ENCODE measurements at places on chromosomes 11 and 22.

DNA sequence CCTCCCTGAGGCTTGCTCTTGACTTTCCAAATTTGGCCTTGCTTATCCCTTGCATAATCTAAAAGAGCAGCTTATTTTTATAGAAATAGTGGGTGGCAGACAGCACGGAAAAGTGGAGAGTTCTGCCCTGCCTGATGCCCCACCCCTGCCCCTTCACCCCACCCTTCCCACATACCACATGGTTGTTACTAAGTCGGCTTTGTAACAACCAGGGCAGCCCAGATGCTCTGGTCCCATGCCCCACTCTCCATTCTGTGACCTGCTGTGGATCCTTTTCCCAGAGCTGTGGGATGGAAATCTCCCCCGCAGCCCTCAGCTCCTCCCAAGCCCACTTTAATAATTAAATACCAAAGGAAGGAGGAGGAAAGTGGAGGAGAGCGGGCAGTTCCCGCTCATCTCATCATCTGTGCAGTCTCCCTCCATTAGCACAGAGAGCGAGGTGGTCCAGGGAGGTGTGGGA lies 10.9 kb downstream of the MRGPRF start:
- DNase-seq = no peak

DNA sequence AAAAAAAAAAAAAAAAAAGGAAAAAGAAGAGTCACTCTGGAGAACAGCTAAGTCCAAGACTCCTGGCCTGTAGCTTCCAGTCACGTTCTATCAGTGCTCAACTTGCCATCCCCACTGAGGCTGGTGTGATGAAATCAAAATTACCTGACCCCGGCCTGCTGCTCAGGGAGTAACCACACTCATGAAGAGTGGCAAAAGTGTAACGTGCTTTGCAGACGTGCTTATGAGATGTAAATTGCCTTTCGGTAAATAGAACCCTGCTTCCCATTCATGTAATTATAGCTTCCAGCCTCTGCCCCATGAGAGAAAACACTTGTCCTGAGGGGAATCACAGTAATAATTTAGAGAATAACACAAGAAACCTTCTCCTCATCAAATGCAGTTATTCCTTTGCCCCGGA lies 28.2 kb upstream of the CHKA start:
- DNase-seq = no peak

DNA sequence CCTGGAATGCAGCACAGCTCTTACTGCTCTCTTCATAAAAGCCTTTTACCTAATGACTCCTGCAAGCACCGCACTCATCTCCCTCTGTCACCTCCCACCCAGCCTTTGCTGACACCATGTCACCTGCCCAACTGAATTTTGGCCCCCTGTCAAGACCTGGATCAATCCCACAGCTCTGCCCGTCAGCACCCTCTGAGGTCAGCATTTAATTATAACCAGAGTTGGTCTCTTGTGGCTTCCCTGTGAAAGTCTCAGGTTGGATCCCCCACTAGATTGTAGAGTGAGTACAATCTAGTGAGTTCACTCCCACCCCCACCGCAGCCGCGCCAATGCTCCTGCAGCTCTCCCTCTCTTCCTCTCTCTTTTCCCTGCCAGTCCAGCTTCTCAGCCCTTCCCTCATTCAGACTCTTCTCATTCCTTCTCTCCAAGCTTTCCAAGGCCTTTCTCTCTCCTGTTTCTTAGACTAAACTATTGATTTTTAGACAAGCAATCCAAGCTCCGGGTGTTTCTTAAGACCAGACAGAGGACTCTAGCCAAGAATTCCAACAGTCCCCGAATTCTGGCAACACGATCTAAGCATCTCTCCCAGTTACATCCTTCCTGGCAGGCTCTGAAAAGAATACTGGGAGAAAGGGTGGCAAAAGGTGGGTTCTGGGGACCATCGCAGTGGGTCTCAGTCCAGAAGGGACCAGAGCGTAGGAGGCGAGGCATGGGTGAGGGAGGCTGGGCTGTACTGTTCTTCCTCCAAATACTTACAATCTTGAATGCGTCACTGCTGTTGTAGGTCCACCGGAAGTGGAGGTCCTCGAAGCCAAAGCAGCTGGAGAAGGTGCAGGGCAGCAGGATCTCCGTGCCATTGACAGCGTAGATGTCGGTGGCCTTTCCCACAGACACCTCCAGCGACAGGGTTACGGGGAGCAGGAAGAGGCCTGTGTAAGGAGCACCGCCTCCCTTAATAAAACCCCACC lies 8.0 kb downstream of the SCN4B start:
- no peak for DNase-seq

DNA sequence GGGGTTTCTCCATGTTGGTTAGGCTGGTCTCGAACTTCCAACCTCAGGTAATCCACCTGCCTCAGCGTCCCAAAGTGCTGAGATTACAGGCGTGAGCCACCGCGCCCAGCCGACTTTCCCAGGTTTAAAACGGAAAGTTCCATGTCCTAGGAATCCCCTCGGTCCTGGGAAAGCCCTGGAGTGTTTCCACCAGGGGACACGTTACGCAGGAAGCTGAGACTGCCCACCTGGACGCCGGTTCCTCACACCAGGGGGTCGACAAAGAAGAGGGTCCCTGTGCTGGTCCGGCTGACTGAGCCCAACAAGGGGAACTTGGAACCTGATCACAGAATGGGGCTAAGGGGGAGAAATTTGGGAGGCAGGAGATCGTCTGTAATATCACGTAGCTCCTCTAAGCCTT lies 3.5 kb upstream of the B4GALNT4 start:
- no peak for DNase-seq

DNA sequence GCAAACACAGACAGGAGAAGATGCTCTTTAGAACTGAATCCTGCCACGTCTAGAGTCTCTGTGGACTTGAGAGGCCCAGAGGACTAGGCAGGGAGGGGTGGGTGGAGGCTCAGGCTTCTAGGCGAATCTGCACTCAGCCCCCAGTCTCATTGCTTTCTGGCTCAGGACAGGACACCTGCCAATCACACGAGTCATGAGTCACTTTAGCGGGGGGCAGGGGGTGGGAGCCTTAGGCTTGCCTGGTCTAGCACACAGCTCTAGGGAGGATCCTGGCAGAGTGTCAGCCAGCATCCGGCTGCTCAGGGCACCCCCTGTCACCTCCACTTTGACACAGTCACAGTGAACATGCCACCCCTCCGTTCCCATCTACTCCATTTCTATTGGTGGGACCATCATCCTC lies 167.7 kb downstream of the CEP164 start:
- DNase-seq = no peak

- no peak for DNase-seq
Observed at GRCh38 chr22:39266398-39267030, 21.7 kb upstream of the PDGFB start.

GRCh38 chr22:19680911-19681862 lies 33.1 kb upstream of the SEPTIN5 start:
- DNase-seq = no peak
